ENCODE measurements at places on chromosomes 1 and 21.

GRCh38 chr1:239833723-239834122 lies 258.0 kb upstream of the FMN2 start:
- no peak for DNase-seq

- DNase-seq, result no peak
These were observed 12.4 kb downstream of the LMOD1 start for GRCh38 chr1:201933840-201934430.

DNA sequence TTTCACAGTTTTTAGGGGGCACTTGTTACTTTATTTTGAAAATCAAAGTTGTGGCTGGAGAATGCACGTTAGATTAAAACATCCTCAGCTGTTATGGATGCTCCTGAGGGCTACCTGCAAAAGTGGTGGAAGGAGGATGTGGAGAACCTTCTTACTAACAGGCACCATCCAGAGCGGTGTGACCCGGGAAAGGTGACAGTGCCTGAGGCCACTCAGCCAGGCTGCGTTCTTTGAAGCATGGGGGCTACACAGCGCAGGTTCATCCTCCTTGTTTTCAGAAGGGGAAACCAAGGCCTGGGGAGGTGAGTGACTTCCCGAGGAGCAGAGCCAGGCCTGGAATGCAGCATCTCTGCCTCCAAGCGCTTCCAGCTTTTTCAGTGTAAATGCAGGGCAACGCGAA lies 24.0 kb downstream of the DMRTB1 start:
- DNase-seq, result no peak

GRCh38 chr1:53218201-53218600 lies 2.2 kb downstream of the CZIB start:
- DNase-seq, result no peak

DNA sequence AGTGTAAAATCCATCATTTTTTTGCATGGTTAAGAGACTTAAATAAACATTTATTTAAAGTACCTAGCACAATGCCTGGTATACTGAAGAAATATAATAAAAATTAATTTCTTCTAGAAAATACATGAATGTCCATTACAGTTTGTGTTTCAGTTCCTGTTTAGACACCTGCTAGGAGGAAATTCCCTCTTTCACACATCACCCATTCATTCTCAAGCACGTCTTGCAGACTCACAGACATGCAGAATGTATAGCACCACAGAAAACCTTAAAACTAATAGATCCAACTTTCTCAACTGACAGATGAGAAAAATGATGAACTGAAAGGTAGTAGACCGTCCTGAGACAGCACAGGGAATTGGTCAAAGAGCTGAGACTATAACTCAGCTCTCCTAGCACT lies 172.2 kb upstream of the C8B start:
- no peak for DNase-seq

DNA sequence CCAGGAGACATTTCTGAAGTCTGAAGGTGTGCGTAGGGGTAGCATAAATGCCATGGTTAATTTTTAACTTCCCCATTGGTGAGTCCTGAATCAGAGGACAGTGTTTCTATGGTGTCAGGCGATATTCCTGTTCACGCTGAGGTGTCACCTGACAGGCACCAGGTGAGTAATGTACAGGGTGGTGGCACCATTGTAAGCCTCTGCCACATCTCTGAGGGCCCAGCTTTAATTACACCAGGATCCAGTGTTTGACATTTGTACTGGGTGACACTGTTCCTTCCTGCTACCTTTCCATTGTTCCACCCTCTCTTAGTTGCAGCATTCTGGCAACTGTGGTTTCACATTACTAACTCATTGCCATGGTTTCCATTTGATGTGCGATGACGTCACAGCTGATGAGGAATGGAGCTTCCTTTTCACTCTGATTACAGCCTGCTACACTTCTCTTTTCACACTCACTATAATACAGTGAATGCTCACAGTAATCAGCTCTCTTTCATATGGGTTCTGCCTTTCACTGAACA lies 40.6 kb upstream of the MARK1 start:
- DNase-seq, result no peak

GRCh38 chr21:44047996-44048560 lies 36.0 kb downstream of the TRAPPC10 start:
- DNase-seq, result no peak

GRCh38 chr1:116404699-116405098 lies 31.7 kb downstream of the ATP1A1 start:
- no peak for DNase-seq

GRCh38 chr1:197333041-197333440 lies 65.0 kb downstream of the CRB1 start:
- DNase-seq, result no peak

DNA sequence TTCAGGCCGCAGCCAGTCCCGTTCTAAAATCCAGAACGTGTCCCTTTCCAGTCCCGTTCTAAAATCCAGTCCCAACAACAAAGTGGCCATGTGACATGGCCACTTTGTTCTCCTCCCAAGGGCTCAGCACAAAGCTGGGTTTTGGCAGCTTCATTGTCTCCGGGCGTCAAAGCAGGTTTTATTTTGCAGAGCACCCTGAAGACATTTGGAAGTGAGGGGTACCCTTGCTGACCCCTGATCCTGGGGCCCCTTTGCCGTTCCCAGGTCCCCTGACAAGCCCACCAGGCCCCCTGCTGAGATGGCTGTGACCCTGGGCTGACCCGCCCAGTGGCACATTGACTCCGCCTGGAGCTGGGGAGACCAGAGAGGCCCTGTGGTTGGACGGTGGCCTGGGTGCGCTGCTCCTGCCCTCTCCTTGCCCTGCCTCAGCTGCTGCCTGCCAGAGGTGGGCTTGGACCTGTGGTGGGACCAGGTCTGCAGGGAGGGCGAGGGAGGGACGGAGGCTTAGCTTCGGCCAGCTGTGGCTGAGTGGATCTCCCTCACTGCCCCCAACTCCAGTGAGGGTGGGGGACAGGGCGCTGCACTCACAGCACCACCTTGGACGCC lies 4.3 kb downstream of the PFKL start:
- DNase-seq, result no peak

DNA sequence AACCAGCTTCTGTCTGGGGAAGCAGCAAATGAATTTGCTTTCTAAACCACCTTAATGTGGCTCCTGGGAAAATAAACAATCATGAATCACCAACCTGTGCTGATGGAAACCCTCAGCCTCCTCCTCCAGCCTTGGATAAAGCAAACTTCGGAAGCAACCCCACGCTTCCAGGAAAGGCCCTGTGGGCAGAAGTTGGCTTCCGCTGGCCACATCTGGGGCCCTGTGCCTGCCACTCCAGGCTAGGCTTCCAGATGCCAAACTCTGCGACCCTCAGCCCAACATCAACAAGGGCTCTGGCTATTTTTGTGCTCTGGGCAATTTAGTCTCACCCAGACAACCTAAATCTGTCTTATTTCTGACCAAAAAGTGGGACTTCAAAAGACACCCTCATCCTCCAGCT lies 6.2 kb upstream of the OXCT2 start:
- no peak for DNase-seq

Data from stimulated activated naive CD4-positive, alpha-beta T cell treated with Interleukin-2 at 50 U/mL for 16 hours (primary cell).